ENCODE measurements at places on chromosomes 3 and 15.

- no peak for DNase-seq
These were observed 226.1 kb downstream of the TLE3 start for GRCh38 chr15:69871511-69872134.

DNA sequence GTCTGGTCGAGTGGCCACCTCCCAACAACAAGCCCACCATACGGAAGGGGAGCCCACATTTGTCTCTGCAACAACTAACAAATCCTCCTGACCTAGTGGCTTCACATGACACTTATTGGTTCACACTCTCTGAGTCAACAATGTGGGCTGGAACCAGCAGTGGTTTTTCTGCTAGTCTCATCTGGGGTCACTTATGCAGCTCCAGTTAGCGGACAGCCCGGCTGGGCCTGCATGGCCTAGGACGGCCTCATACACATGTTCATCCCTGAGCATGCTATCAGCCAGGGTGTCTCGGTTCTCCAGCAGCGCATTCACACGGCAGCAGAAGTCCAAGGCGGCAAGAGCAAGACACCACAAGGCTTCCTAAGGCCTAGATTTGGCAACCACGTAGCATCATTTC is 281.7 kb downstream of the XXYLT1 start:
- DNase-seq, result no peak

GRCh38 chr3:55795746-55796145 is 308.6 kb upstream of the WNT5A start:
- no peak for DNase-seq

DNA sequence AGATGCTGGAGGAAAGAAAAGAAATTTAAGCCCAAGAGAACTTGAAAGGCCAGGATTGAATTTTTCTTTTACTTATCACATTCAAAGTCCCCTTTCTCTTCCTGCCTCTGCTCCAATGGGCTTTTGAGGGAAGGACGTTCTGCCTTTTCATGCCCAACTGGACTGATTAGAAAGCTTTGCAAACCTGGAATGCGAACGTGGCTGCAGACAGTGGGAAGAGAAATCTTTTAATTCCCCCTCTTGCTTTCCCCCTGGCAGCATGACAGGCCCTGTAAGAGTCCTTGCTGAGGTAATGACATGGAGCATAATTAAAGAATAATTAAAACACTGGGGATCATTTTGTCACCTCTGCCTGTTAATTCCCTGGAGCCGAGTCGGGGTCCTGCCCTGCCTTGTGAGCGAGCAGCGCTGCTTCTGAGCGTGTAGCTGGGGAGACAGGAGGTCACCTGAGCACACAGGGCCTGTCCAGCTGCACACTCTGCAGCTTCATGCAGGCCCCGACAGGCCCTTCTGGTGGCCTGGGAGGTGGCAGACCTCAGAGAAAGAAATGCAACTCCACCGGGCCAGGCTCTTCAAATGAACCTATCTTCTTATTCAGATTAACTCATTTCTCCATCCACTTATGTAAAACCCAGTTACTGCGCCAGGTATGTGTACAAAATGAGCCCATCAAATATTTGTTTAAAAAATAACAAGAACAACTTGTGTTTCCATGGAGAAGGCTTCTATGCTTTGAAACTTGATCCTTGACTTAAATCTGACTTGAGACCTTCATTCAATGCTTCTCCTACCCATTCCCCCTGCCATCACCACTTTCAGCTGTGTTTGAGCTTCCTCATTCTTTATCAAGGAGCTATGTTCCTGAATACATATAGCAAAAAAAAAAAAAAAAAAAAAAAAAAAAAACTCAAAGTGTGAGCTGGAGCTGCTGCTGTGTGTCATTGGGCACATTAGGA is 628.2 kb upstream of the CFAP20DC start:
- no peak for DNase-seq

GRCh38 chr3:77038930-77039605 is 831 bp upstream of the ROBO2 start:
- peak; percentile 15 for DNase-seq

DNA sequence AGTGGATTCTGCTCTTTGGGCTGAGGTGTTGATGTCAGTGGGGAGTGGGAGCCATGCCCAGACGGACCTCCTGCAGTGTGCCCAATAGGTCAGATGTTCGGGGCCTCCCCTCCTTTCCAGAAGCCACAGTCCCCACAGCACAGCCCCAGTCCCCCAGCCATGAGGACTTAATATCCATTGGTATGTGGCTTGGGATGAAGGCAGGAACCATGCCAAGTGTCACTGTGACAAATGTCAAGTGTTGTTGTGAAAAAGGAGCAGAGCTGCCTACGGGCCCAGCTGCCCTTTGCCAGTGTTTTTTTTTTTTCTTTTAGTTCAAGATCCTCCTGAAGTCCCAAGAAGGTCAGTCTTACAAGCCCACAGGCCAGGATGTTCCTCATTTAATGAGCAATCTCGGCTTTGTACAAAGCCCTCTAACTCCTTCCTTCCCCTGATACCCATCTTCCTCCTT is 12.2 kb downstream of the SEMA3G start:
- DNase-seq, result no peak

- peak; percentile 69 for DNase-seq
These were observed 17.2 kb downstream of the RASGRP1 start for GRCh38 chr15:38547255-38547997.

- no peak for DNase-seq
These were observed 27.3 kb downstream of the ADCY5 start for GRCh38 chr3:123421353-123422174.

DNA sequence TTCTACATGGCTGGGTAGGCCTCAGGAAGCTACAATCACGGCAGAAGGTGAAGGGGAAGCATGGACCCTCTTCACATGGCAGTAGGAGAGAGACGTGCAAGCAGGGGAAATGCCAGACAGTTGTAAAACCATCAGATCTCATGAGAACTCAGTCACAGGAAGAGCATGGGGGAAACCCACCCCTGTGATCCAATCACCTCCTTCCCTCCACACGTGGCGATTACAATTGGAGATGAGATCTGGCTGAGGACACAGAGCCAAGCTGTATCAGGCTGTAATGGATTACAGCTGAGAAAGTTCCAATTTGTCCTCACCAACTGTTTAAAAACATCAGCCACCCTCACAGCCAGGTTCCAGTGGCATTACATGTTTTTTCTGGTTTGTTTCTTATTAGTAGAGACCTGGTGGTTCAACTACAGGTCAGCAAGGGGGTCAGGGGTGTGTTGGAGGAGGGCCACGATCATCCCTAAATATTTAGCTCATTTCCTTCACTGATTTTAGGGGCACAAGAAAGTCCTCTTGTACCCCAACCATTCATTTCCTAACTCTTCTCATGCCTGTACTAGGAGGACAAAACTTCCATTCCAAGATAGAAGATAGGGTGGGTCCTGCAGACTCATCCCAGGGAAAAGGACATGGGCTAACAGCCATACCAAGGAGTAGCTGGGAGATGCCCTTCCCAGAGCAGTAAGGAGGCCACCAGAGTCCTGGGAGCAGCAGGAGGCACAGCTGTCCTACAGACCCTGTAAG is 54.4 kb downstream of the ANXA2 start:
- no peak for DNase-seq
